ENCODE measurements at places on chromosomes 7 and 10.

DNA sequence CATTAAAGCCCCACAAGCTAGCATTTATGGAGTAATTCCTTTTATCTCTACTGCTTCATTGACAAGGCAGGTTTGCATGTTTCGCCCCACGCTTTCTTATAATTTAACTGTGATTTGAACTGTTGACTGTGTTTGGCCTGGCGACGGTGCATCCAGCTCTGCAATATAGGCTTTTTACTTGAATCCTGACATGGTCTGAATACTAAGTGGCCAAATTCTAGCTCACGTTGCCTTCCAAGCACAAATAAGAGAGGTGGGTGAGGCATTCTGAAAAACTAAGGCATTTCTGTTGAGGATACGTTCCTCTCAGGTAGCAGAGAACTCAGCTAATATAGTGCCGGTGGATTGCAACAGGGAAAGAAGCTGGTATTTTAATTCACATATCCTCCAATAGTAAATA is 61.8 kb downstream of the NRP1 start:
- no peak for DNase-seq

DNA sequence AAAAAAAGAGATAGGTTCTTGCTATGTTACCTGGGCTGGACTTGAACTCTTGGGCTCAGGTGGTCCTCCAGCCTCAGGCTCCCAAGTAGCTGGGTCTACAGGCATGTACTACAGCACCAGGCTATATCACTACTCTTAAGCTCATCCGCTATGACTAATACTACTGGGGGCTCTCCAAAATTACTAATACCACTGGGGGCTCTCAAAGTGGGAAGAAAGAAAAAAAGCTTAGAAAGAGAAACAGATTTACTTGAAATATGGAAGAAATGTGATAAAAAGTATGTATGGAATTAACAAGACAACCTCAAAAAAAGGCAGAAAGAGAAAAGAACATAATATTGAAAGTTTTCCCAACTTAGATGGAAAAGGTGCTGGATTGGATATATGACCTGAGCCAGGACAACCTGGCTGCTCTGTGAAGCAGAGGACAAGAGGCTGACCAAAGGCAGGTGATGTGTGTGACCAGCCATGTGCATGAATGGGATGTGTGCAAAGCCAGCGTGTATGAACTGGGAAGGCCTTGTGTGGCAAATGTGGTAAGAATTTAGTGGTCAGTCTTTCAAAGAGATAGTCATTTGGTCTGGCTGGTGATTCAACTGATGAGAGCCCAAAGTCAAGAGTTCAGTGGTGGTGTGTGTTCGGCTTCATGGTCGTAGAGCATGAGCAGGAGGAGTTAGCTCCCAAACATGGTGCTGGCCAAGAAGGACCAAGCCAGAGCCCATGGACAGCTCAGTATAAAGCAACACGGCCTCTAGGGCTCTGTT is 232.4 kb upstream of the KLF14 start:
- DNase-seq = no peak

GRCh38 chr10:65032867-65033769 is 1511.9 kb downstream of the REEP3 start:
- no peak for DNase-seq

GRCh38 chr7:26198133-26198780 is 2.3 kb downstream of the HNRNPA2B1 start:
- no peak for DNase-seq

GRCh38 chr10:404991-405390 is 269.7 kb downstream of the ZMYND11 start:
- no peak for DNase-seq

- no peak for DNase-seq
Observed at GRCh38 chr7:30575910-30576309, 18.8 kb upstream of the GARS1 start.

DNA sequence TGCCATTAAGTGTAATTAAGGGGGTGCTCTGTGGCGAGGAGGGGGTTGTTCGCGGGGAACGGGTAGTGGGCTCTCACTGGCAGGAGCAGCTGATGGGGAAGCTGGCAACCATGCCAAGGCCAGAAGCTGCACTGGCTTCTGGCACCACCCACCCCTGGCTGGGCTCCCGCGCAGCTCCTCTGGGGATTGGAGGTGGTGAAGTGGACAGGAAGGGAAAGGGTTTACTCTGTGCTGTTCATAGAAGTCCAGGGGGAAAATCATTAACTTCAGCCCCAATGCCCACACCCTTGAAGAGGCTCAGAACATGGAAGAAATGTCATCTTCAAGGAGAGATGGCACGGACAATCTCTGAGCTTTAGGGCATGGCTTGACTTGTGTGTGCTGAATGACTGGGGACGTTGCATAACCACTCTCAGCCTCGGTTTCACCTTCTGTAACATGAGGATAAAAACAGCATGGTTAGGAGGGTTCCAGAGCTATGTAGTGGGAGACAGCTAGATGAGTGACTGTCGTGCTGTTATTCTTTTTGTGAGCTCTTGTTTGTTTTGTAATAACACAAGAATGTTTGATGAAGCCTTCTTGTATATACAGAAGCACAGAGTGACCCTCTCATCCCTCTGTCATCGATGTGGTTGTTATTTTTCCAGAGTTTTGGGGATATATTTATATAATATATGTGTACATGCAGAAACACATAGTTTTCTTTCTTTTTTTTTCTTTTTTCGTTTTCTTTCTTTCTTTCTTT is 29.9 kb downstream of the KAZALD1 start:
- DNase-seq = no peak
